NCI-H510A treated with DMSO at 0.1 percent for 48 hours (cell line): ENCODE measurements at places on chromosomes 1 and 21.

DNA sequence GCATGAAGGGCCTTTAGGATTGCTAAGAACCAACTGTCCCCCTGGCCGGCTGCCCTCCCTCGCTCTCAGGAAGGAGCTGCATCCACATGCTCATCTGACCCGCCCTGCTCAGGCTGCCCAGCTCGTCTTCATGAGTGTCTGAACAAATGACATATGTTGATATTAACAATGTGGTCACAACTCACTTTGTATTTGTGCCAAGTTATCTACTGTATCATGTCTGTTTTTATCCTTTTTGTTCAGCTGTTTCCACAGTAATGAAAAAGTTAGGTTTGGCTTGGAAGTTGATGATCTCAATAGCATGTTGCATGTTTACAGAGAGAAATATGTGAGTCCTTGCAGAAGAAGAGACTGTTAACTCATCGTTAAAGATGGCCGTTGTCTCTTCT is 75.1 kb downstream of the PHTF1 start:
- DNase-seq: no peak

DNA sequence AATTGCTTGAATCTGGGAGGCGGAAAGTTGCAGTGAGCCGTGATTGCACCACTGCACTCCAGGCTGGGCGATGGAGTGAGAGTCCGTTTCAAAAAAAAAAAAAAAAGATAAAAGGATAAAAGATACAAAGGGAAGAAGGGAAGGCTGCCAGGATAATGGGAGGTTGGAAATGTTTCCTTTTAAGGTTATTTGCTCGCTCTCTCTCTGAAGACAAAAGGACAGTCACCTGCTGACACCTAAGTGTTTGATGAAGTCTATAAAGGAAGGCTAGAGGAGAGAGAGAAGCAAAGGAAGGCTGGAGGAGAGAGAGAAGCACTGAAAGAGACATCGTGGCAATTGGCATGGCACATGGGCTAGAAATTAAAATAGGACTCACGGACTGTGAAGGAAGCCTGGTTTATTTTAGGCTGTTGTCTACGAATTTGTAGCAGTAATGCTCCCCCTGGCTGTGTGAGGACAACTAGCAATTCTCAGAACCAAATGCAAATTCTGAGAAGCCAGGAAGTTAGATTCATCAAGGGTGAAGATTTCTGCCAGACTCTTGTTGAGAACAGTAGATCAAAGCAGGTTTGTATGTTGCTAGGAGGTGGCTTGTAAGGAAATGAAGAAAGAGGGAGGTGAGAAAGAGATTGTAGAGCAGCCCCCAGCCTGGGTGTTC is 154.2 kb downstream of the ZP4 start:
- peak; percentile 8 for DNase-seq

- DNase-seq: no peak
These were observed 127.5 kb downstream of the RIPK4 start for GRCh38 chr21:41639336-41639735.

- DNase-seq: no peak
These were observed 91.4 kb downstream of the TAS1R2 start for GRCh38 chr1:18768086-18768485.

- DNase-seq: no peak
These were observed 98.5 kb downstream of the DISC1 start for GRCh38 chr1:231724876-231725647.

DNA sequence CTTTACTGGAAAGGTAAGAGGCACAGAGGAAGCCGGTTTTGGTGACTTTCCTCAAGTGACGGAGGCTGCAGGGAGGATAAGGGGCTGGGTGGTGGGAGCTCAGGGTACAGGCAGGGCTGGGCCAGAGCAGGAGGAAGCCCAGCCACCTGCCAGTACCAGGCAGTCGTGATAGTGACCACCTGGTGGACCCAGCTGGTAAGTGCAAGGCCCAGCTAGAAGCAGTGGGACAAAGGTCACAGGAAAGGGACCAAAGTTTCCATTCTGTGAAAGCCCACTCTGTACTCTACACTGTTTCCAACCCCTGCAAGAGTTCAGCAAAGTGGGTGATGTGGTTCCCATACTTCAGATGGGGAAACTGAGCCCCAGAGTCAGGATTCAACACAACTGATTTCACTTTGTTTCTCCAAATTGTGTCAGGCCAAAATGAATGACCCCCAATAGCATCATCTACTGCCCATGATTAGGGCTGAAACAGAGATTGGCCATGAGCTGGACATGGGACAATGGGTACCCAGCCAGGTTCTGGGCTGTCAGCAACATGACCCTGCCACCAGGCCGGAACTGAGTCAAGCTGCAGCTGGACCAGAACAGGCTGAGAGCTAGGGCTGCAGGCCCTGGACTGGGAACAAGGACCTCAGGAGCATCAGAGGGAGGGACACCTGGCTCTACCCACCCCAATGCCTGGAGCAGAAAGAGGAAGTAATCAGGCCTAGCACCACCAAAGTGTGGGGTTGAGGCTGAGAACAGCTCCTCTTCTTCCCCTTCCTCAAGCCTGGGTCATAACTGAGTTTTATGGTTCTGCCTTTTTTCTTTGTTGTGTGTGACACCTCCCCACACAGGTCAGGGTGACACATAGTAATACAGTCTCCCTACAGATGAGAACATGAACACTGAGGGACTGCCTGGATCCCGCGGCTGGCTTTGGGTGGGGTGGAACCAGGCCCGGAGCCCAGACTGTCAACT is 50.2 kb downstream of the KCNN3 start:
- no peak for DNase-seq

- no peak for DNase-seq
These were observed 54.1 kb upstream of the MUTYH start for GRCh38 chr1:45394342-45394741.
